ENCODE measurements at places on chromosomes 6 and 20.
A peak's percentile ranks its signal among the peaks of the same experiment; 100 is the strongest.

DNA sequence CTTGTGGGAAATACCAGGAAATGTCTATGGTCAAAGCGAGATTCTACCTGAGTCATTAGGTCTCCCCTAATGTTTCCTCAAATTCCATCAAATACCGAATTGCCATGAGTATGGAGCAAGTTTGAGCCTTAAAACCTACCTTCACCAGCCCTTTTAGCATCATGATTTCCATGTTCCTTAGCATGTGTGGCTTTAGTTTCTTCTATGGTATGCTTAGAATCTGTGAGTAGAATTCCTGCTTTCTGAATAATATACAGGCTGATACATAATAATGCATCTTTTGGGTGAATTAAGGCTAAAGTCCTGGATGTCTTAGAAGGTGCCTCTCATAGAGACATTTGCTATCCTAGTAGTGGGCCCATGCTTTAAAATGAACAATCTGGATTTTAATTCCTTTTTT, 32.0 kb downstream of the TSPYL4 start:
- no peak for DNase-seq

DNA sequence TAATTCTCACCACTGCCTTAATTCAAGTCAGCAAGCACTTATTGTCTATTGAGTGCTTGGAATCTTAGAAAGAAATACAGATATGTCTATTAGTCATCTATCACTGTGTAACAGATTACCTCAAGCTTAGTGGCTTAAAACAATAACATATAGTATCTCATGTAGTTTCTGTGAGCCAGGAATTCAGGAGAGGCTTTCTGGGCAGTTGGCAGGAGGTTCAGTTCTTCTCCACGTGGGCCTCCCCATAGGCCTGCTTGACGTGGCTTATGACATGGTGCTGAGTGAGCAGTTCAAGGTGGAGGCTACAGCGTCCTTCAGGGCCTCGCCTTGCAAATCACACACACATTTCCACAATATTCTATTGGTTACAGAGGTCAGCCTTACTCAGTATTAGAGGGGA, 69.7 kb downstream of the DTD1 start:
- no peak for DNase-seq

DNA sequence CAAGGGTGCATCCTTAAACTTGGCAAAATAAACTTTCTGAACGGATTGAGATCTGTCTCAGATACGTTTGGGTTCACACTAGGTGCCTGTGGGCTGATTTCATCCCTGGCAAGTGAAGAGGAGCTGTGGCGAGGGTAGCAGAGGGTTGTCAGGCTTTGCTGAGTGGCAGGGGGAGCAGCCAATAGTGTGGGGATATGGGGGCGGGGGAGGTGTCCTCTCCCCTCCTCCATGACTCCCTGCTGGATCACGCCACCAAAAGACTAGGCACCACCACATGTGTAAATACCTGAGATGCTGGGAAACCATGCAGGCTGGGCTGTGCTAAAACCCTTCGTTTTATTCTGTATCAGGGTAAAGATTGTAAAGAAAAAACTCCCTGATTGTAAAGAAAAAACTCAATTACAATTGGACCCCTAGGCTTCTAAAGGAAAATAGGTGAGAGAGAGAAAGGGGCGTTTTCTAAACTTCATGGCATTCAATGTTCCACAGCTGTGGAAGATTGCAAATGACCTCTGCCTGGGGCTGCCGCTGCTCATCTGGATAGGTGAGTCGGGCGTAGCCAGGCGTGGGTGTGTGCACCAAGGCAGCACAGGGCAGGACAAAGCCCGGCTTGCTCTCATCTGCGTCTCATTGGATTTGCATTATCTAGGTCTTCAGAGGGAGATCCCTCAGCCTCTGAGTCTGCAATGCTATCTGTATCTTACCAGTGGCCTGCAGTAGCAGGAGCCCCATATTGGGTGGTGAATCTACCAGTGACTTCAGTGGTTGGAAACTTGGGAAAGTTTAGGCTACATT, 26.9 kb upstream of the ADTRP start:
- DNase-seq, result peak; percentile 56

- no peak for DNase-seq
Measured at GRCh38 chr6:95142661-95143335, 434.5 kb upstream of the MANEA start.

GRCh38 chr6:158777510-158777909, 41.7 kb downstream of the EZR start:
- no peak for DNase-seq

DNA sequence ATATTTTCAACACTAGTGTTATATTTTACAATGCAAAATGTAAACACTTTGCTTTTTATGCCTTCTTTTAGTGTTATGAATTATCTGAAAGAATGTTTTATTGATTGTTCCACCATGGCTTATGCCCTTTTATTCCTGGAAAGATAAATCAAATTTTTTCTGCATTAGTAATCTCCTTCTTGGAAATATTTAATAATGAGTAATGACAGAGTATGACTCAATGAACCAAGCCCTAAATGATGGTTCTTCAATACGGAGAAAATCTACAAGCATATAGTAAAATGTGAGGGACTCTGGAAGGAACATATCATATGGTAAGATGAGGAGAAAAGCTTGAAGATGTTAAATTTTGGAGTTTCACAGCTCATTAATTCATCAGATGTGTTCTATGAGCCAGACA, 929.6 kb downstream of the C6orf118 start:
- no peak for DNase-seq

GRCh38 chr6:94300424-94301144, 881.2 kb upstream of the EPHA7 start:
- DNase-seq, result no peak

GRCh38 chr6:32070814-32071543, 32.8 kb downstream of the CYP21A2 start:
- no peak for DNase-seq

DNA sequence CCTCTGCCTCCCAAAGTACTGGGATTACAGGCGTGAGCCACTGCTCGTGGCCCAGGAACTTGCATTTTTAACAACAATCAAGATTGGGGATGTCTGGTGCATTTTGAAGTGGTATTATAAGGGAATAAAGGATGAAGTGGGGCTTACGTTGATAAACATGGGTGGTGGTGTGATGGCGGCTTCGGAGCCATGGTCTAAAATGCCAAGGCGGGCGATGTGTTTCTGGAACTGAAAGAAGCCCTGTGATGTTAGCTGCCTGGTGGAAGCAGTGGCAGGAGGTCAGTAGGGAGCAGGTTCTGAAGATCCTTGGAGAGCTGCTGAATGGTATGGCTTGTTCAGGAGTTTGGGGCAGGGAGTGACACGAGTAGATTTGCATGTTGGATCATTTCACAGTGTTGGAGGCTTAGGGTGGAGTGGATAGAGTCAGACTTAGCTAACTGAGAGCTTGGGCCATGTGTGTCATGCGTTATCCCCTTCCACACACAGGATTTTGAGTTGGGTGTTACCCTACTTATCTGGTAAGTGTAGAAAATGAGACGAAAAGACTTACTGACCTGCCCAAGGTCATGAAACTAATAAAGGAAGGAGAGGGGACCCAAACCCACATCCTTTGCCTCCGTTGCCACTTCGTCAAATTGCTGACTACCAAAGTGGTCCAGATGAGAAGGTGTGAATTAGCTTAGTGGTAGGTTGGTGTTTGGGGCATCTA, 1.5 kb downstream of the NELFCD start:
- DNase-seq, result no peak

DNA sequence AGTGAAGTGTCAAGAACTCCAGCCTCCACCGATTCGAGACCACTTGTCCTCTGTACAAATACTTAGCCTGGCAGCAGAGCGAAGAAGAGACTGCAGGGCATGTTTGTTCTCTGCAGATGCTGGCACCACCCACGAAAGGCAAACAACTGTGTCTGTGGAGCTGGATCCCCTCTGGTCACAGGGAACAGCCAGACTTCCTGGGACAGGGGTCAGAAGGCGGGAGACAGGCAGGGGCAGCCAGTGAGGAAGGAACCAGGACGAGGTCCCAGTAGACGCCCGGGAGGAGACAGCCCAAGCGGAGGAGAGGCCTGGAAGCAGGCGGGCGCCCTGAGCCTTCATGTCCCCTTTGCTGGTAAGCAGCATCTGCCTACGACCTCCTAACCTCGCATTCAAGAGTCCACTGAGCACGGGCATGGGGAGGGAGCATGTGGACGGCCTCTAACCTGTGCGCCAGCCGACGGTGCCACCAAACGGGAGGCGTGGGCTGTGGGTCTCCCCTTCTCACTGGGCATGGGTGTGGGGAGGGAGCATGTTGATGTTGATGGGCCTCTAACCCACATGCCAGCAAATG, 265.5 kb downstream of the DLL1 start:
- DNase-seq, result no peak

GRCh38 chr6:37584654-37585522, 85.2 kb upstream of the CCDC167 start:
- no peak for DNase-seq

GRCh38 chr6:158160932-158161539, 7.0 kb downstream of the SERAC1 start:
- DNase-seq, result no peak

DNA sequence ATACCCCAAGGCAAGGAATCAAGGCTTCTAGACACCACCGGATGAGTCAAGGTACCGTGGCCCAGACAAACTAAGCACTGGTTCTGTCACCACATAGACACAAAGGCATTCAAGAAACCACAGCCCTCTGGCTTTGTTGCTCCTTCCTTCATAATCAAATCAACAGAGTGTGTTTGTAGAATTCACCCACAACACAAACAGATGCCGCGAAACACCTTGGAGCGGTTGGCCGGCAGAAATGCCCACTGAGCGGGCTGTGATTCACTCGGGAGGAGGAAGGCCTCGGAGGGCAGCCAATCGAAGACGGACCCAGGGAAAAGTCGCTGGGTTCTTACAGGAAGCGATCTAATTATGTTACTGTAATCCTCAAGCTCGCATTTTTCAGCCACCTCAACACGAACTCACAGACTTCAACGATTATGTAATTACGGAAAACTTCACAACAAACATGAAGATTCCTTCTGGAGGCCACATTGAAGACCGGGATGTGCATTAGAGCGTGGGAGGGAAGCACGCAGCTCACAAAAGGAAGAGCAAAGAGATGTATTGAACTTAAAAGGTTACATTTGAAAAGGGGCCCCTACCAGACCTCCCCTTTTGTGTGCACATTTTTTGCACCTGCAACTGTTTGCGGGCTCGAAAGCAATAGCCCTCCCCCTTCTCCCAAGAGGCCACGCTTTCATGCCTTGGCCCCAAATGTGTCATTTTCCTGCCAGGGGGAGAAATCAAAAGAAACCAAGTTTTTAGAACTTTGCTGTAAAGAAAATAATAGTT, 184.7 kb upstream of the PREP start:
- no peak for DNase-seq

DNA sequence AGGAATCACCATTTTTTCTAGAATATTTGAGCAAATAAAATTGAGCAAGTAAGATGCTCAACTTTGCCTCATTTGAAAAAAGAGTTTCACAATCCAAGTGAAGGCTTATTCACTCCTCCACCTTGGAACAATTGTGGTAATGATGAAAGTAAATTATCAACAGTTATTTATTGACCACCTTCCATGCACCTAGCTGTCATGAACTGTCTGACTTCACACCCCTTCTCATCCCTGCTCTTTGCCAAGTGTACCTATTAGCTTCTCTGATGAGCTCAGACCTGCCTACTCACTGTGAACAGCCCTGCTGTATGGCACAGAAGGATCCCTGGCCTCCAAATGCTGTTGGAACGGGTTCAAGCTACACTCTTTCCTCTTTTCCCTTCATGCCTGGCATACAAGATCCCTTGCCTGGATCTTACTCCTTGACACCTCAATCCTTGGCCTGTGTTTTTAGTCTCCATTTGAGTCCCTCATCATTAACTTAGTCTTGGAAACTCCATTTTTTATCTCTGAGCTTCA, 99.0 kb upstream of the PREP start:
- DNase-seq, result no peak

- no peak for DNase-seq
Measured at GRCh38 chr20:61682996-61683681, 382.5 kb downstream of the TAF4 start.

DNA sequence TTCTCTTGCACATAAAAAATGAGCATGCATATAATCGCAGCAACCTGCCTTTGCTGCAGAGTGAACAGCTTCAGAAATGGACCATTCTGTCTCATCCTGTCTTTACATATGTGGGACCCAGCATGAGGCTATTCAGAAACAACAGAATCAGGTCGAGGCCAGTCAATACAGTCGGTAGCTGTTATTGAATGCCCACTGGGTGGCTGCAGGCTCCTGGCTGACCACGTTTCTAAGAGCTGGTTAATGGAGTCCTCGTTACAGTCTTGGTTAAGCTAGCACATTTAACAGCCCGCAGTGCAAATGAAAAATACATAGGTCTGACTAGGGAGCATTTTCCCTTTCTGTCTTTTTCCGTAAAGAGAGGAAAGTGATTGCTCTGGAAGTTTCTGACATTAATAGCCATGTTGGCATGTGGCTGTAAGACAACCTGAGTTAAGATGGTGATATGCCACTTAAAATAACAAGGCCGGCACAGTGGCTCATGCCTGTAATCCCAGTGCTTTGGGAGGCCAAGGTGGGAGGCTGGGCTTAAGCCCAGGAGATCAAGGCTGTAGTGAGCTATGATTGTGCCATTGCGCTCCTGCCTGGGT, 75.0 kb downstream of the SHLD1 start:
- no peak for DNase-seq

DNA sequence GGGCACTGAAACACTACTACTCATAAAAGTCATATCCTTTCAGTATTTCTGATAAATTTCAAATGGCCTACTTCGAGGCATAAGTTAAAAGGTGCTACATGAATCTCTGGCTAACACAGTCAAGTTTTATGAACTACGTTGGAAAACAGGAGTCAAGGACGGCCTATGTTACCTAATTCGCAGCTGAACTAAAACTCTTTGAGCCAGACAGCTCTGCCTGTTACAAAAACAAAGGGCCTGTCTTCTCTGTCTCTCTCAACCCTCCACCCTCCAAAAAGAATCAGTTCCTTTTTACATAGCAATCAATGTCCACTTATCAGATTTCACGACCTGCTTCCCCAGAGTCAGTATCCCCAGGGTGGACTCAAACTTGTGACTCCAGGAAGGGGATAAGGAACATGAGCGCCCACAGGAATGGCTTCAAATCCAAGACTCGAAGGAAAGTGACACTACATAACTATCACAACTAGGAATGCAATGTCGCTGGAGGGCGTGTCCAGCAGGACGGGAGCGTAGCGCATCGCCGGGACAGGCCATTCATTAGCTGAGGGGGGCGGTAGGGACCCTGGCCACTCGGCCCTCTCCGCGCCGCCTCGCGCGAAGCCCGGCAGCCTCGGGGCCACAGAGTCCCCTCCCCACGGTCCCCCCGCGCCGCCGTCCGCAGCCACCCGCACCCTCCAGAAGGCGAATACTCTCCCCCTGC, 591 bp downstream of the IBTK start:
- peak; percentile 67 for DNase-seq

- no peak for DNase-seq
Measured at GRCh38 chr6:166501246-166501645, 85.2 kb downstream of the RAMACL start.
